ENCODE measurements at places on chromosomes 5 and 9. TPM values are rescaled to one million over a fixed set of nuclear protein-coding genes. Genes with fewer than 3 reads are reported as not detected.

Gene FBXW2
- total RNA-seq = 21.6 TPM

- no peak for DNase-seq
Measured at GRCh38 chr5:174383210-174384167, 338.0 kb downstream of the NSG2 start.

GRCh38 chr9:113899205-113899604 lies 23.1 kb downstream of the ZNF618 start:
- no peak for DNase-seq

DNA sequence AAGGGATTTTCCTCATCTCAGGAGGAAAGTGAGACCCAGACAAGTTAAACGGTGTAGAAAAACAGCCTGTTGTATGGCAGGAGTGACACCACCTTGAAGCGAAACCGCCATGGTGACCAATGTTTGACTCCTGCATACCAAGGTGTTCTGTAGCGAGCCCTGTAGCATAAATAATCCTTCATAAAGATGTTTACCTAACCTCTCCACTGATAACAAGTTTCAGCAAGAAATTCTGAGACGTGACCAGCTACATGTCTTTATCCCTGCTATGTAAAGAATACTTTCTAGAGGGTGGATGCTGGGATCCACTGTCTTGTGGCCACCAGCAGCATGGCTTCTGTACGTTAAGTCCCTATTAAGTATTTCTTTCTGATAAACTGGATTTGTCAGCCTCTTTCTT lies 148.1 kb downstream of the MPDZ start:
- no peak for DNase-seq

GRCh38 chr9:106918825-106919509 lies 56.0 kb downstream of the ZNF462 start:
- no peak for DNase-seq

- DNase-seq = no peak
Measured at GRCh38 chr5:67335426-67335825, 138.8 kb upstream of the CD180 start.

GRCh38 chr9:114691046-114691955 lies 9.3 kb upstream of the TEX48 start:
- peak; percentile 79 for DNase-seq

Data from lung microvascular endothelial cell (primary cell).